GM12878 (cell line): ENCODE measurements at places on chromosomes 16 and 17. TPM values are rescaled to one million over a fixed set of nuclear protein-coding genes. Genes with fewer than 3 reads are reported as not detected.

The ACSM3 gene
- total RNA-seq = 4.4 and 7.1 TPM in 2 replicates

The HBM gene
- total RNA-seq = not detected in 2 replicates

The NPIPA5 gene
- total RNA-seq = 3.7 and 3.8 TPM in 2 replicates

The COIL gene
- 17.9 and 18.4 TPM in 2 replicates for total RNA-seq

GRCh38 chr17:49616601-49617131 is 41.0 kb downstream of the NXPH3 start:
- no peak for DNase-seq

DNA sequence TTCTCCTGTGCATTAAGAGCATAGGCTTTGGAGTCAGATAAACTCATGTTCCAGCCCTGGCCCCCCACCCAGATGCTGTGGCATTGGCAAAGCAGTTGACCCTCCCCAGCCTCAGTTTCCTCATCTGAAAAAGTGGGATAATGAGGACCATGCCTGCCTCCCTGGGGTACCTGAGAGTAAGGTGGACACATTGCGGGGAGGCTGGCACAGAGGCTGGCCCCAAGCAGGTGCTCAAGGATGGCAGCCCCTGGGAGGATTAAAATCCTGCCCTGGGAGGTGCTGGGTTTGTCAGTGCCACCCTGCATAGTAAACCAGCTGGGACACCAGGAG is 11.8 kb downstream of the ENPP7 start:
- no peak for DNase-seq

- DNase-seq = no peak
Observed at GRCh38 chr17:79915850-79916430, 76.7 kb upstream of the CBX4 start.

DNA sequence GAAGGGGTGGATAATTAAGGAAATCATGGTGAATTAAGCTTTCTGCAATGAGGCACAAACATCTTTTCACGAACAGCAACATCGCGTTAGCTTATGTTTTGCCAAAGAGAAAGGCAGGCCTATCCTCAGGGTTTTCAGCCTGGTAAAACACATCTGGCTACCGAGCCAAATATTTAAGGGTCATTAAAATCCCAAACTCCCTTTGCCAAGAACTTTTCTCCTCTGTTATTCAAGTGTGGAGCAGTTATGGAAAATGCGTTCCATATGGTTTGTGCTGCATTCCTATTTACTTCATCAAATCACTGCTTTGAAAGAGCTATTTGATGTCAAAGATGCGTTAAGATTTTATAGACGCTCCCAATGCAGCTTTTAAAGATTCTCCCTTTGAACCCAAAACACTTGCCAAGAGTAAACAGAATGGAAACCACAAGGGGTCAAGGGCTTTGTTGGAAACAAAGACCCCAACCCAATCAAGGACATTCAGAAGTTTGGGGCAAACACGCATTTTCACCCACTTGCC is 308.3 kb upstream of the CDH5 start:
- no peak for DNase-seq

DNA sequence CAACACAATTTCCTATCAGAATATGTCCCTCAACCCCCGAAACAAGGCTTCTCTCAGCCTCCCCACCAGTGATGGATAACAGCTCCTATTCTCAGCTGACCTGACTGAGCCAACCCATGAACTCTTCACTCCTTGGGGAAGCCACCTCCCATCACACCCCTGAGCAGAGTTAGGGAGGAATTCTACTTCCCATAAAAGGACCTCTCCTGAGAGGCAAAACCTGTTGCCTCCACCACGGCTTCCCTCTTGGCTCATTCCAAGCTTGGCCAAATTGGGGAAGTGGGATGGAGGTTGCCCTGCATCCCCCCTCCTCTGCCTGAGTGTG is 5.7 kb upstream of the RASL10B start:
- no peak for DNase-seq

DNA sequence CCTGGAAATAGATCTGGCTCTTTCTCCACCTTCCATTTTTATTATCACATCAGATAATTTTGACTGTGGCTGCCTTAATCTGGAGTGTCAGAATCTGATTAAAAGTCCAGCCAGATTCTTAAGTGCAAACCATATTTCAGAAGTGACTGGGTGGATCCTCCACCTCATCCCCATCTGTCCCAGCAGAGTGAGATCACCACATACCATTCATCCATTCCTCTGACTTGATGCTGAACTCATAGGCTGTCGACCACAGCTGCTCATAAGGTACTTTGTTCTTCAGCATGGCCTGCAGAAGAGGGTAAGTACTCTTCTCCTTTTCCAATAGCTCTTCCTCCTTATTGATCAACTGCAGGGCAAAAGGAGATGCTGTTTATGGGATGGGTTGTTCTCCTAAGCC is 53.5 kb downstream of the DNAH3 start:
- DNase-seq = no peak

DNA sequence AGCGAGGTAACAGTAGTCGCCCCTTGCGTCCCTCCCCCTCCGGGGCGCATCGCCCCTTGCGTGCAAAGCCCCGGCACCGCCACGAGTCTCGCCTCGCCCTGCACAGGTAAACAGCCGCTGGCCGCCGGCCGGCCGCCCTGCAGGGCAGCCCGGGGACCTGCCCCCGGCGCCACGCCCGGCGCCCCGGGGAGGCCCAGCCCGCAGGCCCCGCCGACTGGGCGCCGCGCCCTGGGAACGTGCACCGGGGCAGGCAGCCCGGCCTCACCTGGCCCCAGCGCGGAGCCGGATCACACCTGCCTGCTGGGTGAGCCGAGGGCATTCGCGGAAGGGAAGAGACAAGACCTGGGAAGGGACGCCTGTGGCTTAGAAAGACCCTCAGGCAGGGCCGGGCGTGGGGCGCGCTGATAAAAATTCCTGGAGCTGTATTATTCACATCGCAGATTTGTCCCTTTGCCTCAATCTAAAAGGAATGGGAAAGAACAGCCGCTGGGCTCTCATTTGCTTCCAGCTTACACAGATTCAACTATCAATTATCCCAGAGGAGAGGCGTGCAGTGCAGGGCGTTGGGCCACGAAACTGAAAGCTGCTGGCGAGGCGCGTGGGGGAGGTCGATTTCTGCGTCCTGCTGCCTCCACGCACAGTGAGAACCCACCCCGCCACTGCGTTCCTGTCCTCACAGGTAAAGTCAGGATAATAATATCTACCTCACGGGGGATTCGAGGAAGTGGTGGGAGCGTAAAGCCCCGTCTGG is 451.9 kb downstream of the SLC39A11 start:
- DNase-seq = no peak

DNA sequence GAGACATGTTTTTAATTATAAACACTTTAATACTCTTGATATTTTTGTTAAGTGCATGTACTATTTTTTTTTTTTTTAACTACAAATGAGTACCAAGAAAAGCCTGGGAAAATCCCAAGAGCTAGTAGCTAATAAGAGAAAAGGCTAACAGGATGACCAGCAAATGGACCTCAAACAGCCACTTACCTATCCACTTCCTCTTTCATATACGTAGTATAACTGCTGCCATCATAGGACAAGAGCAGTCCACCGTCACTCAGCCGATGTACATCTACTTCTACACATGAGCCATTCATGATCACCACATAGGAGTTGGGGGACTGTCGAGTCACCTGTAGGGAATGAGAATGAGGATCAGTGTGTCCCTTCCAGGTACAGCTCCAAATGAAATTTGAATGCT is 128.0 kb upstream of the C17orf78 start:
- no peak for DNase-seq
